ENCODE measurements at places on chromosomes 6 and 20. TPM values are rescaled to one million over a fixed set of nuclear protein-coding genes. Genes with fewer than 3 reads are reported as not detected.

- no peak overlapping the region for H3K4me3 ChIP-seq
- H3K27ac ChIP-seq: no peak overlapping the region
- DNase-seq: no peak
- no peaks in the 10 kb centered on the region for H3K36me3 ChIP-seq
- H3K27me3 ChIP-seq: no peaks in the 10 kb centered on the region
- no peaks in the 10 kb centered on the region for H3K4me1 ChIP-seq
Observed at GRCh38 chr20:20261159-20261558, 106.7 kb upstream of the INSM1 start.

- H3K4me1 ChIP-seq: no peaks in the 10 kb centered on the region
- H3K36me3 ChIP-seq: no peaks in the 10 kb centered on the region
- H3K27me3 ChIP-seq: no peaks in the 10 kb centered on the region
- H3K4me3 ChIP-seq: no peak overlapping the region
Observed at GRCh38 chr6:126199466-126199865, 140.4 kb upstream of the CENPW start.

- H3K4me3 ChIP-seq: no peak overlapping the region
- H3K36me3 ChIP-seq: no peaks in the 10 kb centered on the region
- no peaks in the 10 kb centered on the region for H3K27me3 ChIP-seq
Observed at GRCh38 chr6:170031684-170032121, 259.2 kb downstream of the DLL1 start.

DNA sequence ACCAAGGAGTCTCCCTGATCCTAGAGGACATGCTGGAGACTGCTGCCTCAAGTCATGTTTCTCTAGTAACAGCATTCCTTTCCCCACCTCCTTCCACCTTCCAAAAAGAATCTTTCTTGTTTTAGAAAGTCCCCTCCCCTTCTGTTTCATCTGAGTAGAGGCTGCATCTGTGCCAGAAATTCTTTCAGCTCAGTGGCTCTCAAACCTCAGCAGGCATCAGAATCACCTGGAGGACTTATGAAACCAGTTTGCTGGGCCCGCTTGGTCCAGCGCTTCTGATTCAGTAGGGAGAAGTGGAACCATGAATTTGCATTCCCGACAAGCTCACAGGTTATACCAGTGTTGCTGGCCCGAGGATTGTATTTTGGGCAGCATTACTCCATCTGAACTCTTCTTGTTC, 55.1 kb downstream of the TMEM200A start:
- no peak overlapping the region for H3K4me3 ChIP-seq
- H3K27ac ChIP-seq: no peak overlapping the region
- H3K4me1 ChIP-seq: peaks cover 8% of the 10 kb centered on the region
- H3K36me3 ChIP-seq: no peaks in the 10 kb centered on the region

GRCh38 chr6:82363428-82364086, at the start of gene TPBG:
TSS of gene TPBG (plus strand) at chr6:82363817. CDS start at chr6:82364962, 1,145 bp downstream.
- peaks cover 12% of the 10 kb centered on the region for H3K36me3 ChIP-seq
- no peaks in the 10 kb centered on the region for H3K27me3 ChIP-seq
- H3K4me3 ChIP-seq: peak within 1 kb of the TSS; percentile 68
- H3K27ac ChIP-seq: peak within 1 kb of the TSS; percentile 98

The MAS1 gene
- polyA plus RNA-seq: not detected

DNA sequence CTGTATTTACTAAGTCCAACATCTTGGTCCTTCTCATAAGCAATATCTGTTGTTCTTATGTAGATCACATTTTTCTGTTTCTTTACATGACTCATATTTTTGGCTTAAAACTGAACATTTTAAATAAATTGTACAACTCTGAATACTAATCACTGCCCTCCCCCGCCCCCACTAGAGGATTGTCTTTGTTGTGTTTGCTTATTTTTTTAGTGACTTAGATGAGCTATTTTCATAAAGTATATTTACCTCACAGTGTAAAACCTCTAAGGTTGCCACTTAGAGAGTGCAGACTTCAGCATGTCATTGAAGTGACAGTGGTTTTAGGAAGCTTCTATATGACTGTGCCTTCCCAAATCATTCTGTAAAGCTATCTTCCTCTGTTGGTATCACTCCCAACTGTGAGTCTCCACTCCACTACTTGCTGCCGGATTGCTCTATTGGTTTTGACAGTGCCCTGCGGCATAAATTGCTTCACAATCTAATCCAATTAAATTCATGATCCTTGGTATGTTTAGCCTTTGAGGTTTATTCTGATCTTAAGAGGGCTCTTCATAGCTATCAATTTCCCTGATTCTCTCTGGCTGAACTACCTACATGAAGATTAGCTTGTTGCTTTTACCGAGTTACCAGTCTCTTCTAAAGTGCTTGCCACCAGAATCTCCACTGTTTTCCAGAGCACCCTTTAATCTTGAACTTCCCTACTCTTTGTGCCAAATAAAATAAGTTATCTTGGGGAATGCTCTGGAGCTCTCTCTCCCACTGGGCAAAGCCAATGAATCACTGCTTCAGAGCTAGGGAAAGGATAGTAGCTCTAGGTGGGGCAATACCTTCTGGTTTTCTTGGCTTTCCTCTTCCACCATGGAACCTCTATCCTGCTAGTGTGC, 33.0 kb downstream of the SPTLC3 start:
- H3K36me3 ChIP-seq: no peaks in the 10 kb centered on the region
- peak; percentile 35 for DNase-seq

DNA sequence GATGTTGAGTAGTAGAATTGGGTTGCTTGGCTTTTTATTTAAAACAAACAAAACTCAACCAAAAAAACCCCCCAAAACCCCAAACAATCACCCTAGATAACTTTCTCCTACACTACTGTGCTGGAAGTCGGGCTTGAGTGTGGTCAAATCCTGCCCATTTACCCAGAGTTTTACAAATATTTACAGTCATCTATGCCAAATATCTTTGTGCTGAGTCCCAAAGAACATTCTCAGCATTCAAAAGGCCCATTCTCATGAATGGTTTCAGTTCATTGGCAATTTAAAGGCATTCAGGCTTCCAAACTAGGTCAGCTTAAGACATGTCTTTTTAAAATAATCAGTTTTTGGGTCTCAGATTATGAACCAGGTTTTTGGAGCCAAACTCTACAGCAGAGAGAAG, 1.8 kb downstream of the RNF144B start:
- peaks cover 7% of the 10 kb centered on the region for H3K4me1 ChIP-seq
- H3K4me3 ChIP-seq: no peak overlapping the region
- DNase-seq: peak; percentile 77
